Kidney (tissue), 22 donors: ENCODE measurements at places on chromosomes 1 and 21. TPM values are rescaled to one million over a fixed set of nuclear protein-coding genes. Genes with fewer than 3 reads are reported as not detected.

Gene CFHR2
- not detected for total RNA-seq

Gene NFASC
- total RNA-seq: 29.9 TPM

Gene HPCAL4
- 5.2 TPM for total RNA-seq

Gene IL19
- 3.6 TPM for total RNA-seq

Gene POU3F1
- total RNA-seq: not detected

DNA sequence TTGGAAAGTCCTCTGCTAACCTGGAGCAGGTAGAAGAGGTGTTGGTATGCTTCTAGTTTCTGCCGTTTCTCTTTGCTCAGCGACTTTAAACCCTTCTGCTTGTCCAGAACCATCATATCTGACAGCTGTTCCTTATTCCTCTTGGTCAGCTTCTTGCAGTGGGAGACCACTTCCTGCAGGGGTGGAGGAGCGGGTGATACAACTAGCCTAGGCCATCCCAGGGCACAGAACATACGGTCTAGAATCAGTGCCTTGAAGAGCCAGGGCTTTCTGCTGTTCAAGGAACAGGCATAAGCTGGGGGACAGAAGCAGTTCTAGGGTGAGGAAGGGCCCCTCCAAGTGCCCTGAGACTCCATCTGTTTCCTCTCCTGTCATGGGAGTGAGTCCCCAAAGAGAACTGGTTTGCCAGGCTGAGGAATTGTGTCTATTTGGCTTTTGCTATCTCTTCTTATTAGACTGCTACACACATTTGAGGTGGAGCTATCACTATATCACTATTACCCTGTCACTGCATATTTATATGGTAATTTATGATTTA is 32.5 kb downstream of the IQGAP3 start:
- no peak for DNase-seq

- no peak for DNase-seq
Observed at GRCh38 chr1:15173863-15174614, 20.5 kb downstream of the TMEM51 start.

- DNase-seq: no peak
Observed at GRCh38 chr1:78493451-78493850, 2.7 kb downstream of the PTGFR start.

DNA sequence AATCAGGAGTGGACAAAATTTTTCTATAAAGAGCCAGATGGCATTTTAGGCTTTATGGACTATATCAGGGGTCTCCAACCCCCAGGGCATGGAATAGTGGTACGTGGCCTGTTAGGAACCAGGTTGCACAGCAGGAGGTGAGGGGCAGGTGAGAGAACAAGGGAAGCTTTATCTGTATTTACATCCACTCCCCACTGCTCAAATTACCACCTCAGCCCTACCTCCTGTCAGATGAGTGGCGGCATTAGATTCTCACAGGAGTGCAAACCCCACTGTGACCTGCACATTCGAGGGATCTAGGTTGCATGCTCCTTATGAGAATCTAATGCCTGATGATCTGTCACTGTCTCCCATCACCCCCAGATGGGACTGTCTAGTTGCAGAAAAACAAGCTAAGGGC is 13.9 kb downstream of the PHTF1 start:
- DNase-seq: no peak

DNA sequence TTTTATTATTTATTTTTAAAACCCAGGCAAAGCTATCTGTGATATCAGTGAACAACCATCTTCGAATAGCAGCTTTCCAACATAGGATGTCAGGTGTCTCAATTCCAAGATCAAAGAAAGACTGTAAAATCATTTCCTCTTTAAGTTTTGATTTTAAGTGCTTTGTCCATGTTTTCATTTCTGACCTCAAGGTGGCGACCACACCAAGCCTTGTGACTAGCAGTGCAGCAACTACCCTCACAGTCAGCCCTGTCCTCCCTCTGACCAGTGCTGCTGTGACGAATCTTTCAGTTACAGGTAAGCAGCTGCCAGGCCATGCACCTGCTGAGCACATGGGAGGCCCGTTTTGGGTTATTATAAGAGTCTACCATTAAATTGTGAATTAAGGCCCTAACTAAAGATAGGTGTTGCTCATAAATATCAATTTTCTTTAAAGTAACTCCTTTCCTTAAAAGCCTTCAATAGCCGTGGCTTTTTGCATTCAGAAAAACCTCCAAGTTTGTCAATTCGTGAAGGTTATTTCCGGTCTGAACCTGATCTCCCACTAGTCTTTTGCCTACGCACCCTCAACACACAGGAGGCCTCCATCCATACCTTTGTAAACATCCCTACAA is 117.0 kb downstream of the CD247 start:
- peak; percentile 60 for DNase-seq

DNA sequence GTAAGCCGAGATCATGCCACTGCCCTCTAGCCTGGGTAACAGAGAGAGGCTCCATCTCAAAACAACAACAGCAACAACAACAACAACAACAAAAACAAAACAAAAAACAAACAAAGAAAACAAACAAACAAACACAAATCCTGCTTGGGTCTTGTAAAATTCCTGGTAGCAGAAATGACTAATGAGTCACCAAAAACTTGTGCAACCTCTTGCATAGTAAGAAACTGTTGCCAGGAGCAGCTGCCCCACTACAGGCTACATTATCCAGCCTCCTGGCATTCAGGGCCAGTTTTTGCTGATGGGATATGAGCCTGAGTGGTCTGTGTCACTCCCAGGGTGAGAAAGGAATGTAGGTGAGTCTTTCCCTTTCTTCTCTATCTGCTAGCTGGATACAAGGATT is 245.4 kb downstream of the TNR start:
- no peak for DNase-seq

DNA sequence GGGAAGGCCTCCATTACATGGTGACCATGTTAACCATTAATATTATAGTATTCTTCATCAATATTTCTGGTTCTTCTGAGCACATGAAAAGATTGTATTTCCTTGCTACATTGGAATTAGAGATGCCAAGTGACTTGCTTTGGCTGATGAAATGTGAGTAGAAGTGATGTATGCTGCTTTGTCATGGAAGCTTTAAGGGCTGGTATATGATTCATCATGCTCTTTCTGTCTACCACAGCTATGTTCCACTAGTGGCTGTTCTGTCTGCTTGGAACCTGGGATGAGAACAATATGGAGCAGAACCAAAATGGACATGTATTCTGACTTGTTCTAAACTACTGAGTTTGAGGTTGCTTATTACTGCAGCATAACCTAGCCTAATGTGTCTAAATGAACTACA is 163.3 kb downstream of the TM2D1 start:
- DNase-seq: no peak

- DNase-seq: no peak
Observed at GRCh38 chr1:36948606-36949005, 85.7 kb downstream of the GRIK3 start.

DNA sequence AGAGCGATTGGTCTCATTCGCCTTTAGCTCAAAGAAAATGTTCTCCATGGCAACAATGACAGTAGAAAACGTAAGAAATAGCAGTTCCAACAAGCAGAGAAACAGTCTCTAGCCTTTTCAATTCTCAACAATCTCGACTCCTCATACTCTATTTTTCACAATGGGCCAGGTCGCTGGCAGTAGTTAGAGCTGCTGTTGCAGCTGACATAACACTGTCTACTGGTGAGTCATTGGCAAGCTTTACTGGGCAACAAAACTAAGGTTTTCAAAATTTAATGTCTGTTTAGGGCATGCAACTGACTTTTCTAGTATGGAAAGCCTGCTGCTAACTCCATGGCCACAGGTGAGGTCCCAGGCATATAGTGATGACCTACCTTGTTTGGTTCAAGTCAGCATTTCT is 221.1 kb upstream of the KAZN start:
- no peak for DNase-seq

DNA sequence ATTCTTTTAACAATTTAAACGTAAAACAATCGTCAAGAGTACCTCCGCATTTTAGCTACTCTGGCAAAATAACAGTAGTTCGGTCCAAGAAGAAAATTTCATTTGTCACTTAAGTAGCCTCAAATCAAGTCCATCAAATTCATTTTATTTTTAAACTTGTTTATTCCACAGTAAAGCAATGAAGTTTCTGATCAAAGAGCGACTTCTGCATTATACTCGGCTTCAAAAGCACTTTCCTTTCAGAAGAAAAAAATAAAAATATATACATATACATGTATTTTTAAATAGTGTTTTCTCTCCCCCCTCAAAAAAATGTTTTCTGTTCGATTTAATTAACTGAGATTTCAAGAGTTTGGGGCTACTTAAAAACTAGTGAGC is 115.0 kb downstream of the RERE start:
- no peak for DNase-seq
